ENCODE measurements at places on chromosomes 7 and 10. TPM values are rescaled to one million over a fixed set of nuclear protein-coding genes. Genes with fewer than 3 reads are reported as not detected.

The NPTX2 gene
- 3,060 TPM for total RNA-seq

The DNAJB9 gene
- 41.9 TPM for total RNA-seq

The CACNB2 gene
- total RNA-seq, result not detected

The IRF5 gene
- 0.75 TPM for total RNA-seq

The TRIM74 gene
- total RNA-seq, result not detected

The ETV1 gene
- total RNA-seq, result 33.2 TPM

DNA sequence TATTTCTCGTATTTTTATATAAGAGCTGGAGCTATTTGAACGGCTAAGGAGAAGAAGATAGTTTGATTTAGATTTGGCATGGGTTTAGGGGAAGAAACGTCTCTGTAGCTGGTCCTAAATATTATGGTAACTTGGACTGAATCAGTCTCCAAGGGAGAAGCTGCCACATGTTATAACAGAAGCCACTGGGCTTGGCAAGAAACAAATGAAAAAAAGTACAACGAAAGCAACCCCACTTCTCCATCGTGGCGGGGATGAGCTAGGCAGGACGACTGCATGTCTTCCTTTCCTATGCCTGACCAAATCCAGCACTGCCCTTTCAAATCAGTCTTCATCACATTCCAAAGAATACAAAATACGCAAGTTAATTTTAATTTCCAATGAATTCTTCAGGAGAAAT lies 196.7 kb upstream of the KLF14 start:
- DNase-seq, result no peak

DNA sequence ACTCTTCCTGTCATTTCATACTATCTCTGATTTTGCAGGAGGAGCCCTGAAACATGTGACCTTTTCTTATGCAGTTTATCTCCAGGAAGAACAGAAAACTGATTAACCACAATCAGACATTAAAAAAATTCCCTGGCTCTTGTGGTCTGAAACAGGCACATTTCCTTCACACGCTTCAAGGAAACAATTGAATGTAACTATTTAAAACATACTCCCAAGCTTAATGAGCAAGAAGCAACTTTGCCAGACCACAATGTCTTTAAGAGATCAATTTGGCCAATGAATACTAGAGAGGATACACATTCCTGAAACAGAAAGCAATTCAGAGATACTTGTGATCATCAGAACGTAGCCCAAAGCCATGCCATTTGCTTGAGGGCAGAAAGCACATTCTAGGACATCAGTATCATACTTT lies 65.8 kb downstream of the PIP4K2A start:
- peak; percentile 74 for DNase-seq

GRCh38 chr7:142583446-142583845 lies 165.8 kb upstream of the PRSS1 start:
- DNase-seq, result peak; percentile 90

GRCh38 chr7:29075606-29076005 lies 70.7 kb downstream of the CPVL start:
- no peak for DNase-seq

- DNase-seq, result peak; percentile 92
These were observed 133.1 kb downstream of the SVIL start for GRCh38 chr10:29501692-29502091.

DNA sequence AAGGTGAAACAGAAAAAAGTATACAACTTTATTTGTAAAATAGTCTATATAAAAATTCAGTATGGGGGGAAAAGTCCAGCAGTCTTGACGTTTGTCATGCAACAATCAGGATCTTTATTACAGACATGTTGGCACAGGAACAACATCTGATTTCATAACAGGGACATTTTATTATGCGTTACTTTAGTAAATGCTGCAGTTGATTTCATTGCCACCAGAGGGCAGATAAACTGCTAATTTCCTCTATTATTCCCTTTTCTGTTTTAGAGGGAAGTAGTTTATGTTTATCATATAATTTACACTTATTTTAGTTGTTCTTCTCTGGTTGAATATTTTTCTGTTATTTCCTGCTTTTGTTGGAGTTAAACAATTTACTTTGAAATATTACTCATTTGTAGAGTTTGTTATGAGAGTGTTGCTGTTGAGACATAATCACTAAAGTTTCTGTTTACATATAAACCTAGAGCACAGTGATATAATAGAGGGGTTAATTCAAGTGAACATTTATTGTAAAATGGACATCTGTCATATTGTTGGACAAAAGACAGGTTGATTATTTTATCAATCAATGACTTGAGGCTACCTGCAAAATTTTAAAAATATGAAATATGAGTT lies 3.3 kb downstream of the PLXDC2 start:
- peak; percentile 63 for DNase-seq

DNA sequence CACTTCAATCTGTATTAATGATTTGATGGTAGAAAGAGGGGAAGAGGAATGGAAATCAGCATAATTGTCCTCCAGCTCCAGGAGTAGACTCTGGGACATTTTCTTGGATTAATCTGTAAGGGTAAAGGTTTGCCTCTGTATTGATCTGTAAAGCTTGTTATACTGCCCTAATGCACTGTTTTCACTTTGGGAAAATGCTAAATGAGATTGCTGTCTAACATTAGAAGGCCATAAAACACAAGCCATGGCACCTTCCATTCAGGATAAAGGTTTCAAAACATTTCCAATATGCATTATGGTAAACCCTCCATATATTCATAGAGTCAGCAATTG lies 222.8 kb upstream of the PLXNA4 start:
- no peak for DNase-seq

DNA sequence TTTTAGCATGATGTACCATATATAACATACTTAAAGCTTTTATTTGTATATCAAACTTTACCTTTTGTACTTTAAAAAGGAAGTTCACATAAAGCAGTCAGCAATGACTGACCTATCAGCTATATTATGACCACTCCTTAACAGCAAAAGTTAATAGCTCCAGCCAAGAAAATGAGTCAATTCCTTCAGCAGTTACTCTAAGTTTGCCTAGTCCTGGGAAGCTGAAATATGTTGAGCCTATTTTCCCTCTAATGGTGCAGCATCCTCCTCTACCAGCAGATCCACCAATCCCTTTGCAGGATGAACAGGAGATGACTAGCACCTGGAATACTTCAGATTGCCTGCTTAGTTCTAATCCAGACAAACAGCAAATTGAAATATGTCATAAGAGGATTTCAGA lies 64.2 kb downstream of the CUL2 start:
- DNase-seq, result no peak

DNA sequence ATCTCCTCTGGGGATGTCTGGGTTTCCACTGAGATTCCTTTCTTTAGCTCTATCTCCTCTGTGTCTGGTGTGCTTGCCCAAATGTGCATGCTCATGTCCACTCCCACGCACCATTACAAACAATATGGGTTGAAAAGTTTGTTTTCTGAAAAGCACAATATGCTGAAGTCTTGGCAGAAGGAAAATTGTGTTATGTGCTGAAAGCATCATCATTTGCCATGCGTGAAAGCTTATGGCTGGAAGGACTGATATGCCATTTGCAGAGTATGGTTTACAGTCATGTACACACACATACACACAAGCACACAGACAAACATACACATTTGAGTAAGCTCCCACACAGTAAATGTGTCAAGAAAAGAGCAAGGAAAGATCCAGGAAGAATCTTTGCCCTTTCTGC lies 231.6 kb downstream of the SORCS3 start:
- no peak for DNase-seq

All from LHCN-M2 (cell line).